ENCODE measurements at places on chromosomes 6 and 20. TPM values are rescaled to one million over a fixed set of nuclear protein-coding genes. Genes with fewer than 3 reads are reported as not detected.

Gene ZC3H12D
- total RNA-seq: 0.37 TPM

Gene GRM1
- not detected for total RNA-seq

Gene MAPK14
- total RNA-seq: 69.8 TPM

Gene SLC24A3
- not detected for total RNA-seq

Gene BPIFA1
- total RNA-seq: not detected

Gene FAXC
- 1.2 TPM for total RNA-seq

Gene COL9A3
- 0.11 TPM for total RNA-seq

Gene SLX4IP
- total RNA-seq: 4.7 TPM

Gene IL17A
- not detected for total RNA-seq

Gene SYCP2
- 0.89 TPM for total RNA-seq

Gene BANF2
- total RNA-seq: not detected

Gene FBXO5
- 34.6 TPM for total RNA-seq

Gene ZSCAN23
- 6.3 TPM for total RNA-seq

Gene ATRN
- 46.0 TPM for total RNA-seq

Gene C6orf118
- not detected for total RNA-seq

Gene HRH3
- not detected for total RNA-seq

Gene CTCFL
- not detected for total RNA-seq

Gene TMEM244
- 0.66 TPM for total RNA-seq

Gene TMEM200A
- 116 TPM for total RNA-seq

Gene IYD
- total RNA-seq: not detected

Gene DPPA5
- not detected for total RNA-seq

Gene HCRTR2
- total RNA-seq: not detected

Gene VIP
- not detected for total RNA-seq
